Left hindlimb (tissue), 1 donor: ENCODE measurements at places on chromosomes 7 and 10.

- DNase-seq: peak; percentile 100
Measured at GRCh38 chr10:110918643-110919348, at the start of gene BBIP1. Gene BBIP1, minus strand, starts transcription at chr10:110919180. Its CDS starts 1,023 bp downstream, at chr10:110918157.

DNA sequence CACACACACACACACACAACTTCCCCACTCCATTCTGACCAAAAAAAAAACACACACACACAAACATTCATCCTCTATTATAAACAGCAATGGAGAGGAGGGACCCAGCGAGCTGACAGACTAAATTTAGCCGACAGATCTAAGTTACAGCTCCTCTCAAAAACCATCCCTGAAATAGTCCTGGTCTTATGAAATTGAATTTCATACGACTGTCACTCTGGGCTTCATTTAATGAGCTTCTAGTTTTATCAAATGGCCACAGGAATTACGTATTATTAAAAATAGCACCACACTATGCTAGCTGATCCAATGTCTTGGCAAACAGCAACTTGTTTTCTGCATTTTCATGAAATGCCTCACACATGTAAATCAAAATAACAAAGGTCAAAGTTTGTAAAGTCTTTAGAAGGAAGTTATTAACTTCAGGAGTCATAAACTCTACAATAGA, 131.3 kb upstream of the ASAH2 start:
- DNase-seq: no peak

DNA sequence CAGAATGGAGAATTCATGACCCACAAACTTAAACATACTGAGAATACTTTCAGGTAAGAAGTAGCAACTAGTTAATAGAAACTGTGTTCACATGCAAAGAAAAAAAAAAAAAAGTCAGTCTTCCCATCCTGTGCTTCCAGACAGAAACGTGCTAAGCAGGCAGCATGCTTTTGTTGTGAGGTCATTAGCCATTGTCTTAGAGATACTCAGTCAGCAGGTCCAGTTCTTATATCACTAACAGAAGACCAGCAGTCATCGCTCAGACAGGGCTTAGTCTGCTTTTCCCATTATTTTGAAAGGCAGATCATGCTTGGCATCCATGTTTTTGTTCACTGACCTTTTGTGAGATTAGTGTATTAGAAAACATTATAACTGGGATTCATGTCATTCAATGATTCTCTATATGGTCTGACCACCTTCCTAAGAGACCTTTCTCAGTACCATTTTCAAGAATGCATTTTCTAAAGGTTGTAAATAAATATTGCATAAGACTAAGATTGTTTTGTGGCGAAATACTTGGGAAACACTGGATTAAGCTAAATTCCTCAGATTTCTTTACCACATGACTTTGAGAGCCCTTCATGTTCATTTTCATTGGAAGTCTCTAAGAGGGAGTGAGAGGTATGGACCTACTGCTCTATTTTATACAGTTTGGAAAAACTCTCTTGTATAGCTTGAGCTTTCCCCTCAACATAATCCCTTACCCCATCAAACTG, 45.0 kb upstream of the AGBL3 start:
- no peak for DNase-seq

DNA sequence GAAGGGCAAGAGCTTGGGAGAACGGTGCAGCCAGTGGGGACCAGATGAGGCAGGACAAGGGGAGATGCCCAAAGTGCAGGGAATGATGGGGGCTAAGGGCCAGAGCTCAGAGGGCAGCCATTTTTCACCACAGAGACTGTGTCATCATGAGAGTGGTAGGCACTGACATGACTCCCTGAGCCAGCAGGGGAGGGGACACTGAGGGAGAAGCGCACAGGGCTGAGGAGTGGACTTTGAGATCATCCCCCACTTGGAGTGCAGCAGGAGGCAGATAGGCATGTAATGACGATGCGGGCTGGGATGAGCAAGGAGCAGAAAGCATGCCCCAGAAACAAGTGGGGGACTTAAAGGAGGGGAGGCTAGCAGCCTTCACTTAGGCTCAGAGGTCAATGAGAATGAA, 5.2 kb upstream of the SMKR1 start:
- DNase-seq: no peak

- DNase-seq: peak; percentile 89
Measured at GRCh38 chr10:72009425-72010081, 45.4 kb downstream of the CHST3 start.

DNA sequence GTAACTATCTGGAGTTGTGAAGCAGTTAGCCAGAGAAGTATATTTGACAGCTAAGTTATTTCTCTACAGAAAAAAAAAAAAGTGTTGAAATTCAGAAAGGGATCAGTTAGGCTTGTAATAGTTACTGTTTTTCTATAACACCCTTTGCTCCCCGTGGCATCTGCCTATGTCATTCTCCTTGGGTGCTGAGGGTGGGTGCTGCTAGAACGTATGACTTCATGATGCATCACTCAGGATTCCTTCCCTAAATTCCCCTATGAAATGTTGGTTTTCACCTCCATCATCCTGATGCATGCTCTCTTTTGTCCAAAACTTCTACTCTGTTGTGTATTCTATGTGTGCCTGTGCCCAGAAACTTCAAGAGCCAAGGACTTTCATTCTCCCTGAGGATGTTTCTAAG, 536.4 kb downstream of the GRM8 start:
- no peak for DNase-seq

DNA sequence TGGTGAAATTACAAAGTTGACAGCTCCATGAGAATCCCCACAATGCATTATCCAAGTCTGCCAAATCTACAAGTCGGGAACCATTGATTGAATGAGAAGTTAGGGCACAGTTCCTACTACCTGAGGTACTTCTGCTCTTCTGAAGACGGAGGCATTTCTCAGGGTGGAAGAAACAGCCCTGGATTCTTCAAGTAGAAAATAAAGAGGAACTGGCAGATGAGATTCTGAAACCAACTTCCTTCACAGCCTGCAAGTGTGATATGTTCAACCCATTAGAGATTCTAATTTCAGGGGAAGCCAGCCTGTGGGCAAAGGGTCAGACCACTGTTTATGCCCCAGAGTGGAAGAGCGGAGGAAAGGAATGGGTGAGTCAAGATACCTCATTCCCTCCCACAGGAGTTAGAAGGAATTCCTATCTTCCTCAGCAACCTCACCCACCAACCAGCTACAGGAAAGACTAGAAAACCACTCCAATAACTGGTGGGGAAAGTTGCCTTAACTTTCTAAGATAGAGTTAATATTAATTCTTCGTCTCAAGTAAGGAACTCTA, 50.5 kb upstream of the BMPER start:
- DNase-seq: no peak

- DNase-seq: no peak
Measured at GRCh38 chr10:125883211-125883610, 2.1 kb upstream of the DHX32 start.

GRCh38 chr7:41005374-41005901, 697.5 kb downstream of the INHBA start:
- DNase-seq: no peak

- no peak for DNase-seq
Measured at GRCh38 chr7:105047932-105048331, 33.9 kb downstream of the KMT2E start.

DNA sequence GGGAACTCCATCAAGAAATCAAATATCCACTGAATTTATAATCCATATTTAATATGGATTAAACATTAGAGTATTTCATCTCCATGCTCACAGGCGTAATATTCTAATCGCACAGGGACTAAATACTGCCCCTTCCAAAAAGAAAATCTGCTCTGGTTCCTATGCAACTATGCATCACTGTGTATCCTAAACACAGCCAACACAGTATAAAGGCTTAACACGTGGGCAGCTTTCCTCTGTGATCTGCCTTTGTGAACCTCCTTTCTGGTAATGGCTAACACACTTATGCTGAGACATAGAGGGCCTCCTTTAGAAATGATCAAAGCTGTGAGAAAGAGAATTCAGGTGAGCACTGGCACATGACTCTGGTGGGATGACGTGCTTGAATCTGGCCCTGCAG, 110.2 kb downstream of the RAB11FIP2 start:
- DNase-seq: peak; percentile 49

DNA sequence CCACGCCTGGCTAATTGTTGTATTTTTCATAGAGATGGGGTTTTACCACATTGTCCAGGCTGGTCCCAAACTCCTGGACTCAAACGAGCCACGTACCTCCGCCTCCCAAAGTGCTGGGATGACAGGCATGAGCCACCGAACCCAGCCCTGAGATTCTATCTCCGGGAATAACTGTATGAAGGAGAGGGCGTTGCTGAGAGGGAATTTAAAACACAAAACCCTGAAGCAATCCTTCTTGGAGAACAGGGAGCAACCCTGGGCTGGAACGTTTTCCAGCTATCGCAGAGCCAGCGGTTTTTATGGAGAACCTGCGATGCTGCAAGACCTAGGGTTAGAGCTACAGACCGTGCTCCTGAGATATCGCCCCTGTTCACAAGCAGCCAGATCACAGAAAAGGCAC, 144.6 kb downstream of the PRKAG2 start:
- DNase-seq: no peak

DNA sequence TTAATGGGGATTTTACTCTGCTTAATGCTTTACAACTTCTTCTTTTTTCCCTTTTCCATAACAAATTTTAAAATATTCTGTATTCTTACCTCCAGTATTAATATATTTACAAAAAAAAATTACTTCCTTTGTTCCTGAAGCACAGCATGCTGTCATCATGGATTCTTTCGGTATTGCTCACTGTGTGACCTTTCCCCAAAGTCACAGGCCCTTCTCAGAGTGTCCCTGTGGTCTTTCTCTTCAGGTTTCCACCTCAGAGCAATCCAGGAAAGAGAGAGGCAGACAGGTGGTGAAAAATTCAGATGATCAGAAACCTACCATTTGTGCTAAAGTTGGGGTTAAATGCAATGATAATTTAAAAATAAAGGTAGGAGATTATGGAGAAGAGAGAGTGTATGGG, 13.0 kb downstream of the AOAH start:
- DNase-seq: no peak

- no peak for DNase-seq
Measured at GRCh38 chr10:29826221-29826620, 191.4 kb upstream of the SVIL start.

- no peak for DNase-seq
Measured at GRCh38 chr7:148773334-148773733, 74.6 kb downstream of the CUL1 start.

DNA sequence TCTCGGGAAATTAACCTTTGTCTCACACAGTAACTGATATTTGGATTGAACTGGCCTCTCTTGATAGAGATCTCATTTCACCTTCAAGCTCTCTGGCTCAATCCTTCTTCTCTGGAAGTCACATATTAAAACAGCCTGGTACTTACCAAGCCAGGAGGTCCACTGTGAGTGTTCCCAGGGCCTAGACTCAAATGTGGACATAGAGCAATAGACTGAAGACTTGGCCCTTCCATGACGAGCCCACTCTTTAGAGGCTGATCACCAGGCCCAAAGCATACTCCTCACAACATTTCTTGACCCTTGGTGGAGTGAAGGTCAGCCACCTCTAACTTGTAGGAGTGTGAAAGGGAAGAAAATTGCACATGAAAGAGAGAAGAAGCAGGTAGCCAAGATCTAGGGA, 38.5 kb downstream of the COL1A2 start:
- DNase-seq: no peak

- DNase-seq: no peak
Measured at GRCh38 chr7:87960239-87960638, 26.2 kb downstream of the ADAM22 start.

- no peak for DNase-seq
Measured at GRCh38 chr10:131814567-131815265, 86.1 kb upstream of the PPP2R2D start.
